ENCODE measurements at places on chromosomes 16 and 17. TPM values are rescaled to one million over a fixed set of nuclear protein-coding genes. Genes with fewer than 3 reads are reported as not detected.

GPR142 gene
- not detected for total RNA-seq

DLX3 gene
- not detected for total RNA-seq

DNA sequence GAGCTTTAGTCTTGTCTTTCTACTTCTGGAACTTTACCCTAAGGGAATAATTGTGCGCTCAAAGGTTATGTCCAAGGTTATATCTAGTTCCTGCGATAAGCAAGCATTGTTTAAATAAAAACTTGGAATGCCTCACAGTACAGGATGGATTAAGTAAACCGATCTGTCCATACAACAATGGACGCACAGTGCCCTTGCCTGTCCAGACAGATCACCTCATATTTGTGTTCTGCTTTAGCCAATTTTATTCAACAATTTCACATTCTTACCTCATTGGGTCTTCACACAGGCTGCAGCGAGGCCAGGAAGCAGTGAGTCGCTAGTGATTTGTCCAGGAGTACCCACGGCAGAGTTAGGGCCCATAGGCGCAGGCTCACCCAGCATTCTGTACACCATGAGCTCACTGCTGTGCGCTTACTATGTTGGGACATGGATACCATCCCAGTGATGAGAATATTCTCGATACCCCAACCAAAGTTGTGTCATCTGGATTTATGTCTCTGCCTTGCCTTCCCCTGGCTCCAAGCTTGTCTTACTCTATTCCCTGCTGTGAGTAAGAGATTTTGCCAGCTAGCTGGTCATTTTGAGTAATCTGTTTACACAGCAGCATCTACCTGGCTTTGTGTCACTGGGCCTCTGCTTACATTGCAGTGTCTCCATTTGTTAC is 39.8 kb downstream of the USP43 start:
- H3K36me3 ChIP-seq = no peaks in the 10 kb centered on the region
- H3K27me3 ChIP-seq = no peaks in the 10 kb centered on the region
- H3K27ac ChIP-seq = no peak overlapping the region
- no peak overlapping the region for H3K4me3 ChIP-seq

DNA sequence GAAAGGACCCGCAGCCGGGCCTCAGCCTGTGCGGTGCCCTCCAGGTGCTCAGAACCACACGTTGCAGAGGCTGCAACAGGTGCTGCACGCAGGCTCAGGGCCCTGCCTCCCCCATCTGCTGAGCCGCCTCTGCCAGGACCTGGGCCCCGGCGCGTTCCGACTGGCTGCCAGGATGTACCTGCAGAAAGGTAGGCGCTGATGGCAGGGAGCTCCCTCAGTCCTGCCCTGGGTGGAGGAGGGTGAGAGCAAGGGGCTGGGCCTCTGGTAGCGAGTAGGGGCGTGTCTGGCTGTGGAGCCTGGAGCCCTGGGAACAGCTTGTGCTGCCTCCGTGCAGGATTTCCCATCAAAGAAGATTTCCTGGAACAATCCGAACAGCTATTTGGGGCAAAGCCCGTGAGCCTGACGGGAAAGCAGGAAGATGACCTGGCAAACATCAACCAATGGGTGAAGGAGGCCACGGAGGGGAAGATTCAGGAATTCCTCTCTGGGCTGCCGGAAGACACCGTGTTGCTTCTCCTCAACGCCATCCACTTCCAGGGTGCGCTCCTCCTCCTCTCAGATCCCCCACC is 4.4 kb downstream of the SERPINF2 start:
- no peak overlapping the region for H3K27ac ChIP-seq
- no peaks in the 10 kb centered on the region for H3K36me3 ChIP-seq
- no peaks in the 10 kb centered on the region for H3K27me3 ChIP-seq
- H3K4me3 ChIP-seq = no peak overlapping the region

- no peaks in the 10 kb centered on the region for H3K4me1 ChIP-seq
- DNase-seq = no peak
- H3K27ac ChIP-seq = no peak overlapping the region
- H3K27me3 ChIP-seq = no peaks in the 10 kb centered on the region
- H3K4me3 ChIP-seq = no peak overlapping the region
- no peaks in the 10 kb centered on the region for H3K36me3 ChIP-seq
Measured at GRCh38 chr17:28534740-28535375, 17.6 kb downstream of the UNC119 start.

DNA sequence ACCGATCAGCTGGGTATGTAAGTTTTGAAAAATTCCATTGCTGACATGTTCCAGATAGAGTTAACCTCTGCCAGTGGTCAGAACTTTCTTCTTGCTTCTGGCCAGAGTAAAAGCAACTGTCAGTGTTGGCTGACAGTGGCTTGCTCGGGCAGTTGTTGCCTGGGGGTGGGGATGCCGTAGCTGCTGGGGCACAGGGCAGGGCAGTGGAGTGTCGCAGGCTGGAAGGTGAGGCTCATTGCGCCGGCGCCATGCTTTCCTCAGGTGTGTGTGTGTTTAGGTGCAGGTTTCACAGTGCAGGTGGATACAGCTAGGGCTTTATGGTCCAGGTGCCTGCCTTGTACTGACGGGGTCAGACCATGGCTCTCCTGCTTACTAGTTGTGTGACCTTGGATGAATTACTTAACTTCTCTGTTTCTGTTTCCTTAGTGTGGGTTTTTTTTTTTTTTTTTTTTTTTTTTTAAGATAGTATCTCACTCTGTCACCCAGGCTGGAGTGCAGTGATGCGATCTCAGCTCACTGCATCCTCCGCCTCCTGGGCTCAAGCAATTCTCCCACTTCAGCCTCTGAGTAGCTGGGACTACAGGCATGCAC is 156.4 kb downstream of the SNX29 start:
- H3K36me3 ChIP-seq = peaks cover 80% of the 10 kb centered on the region
- H3K4me1 ChIP-seq = peaks cover 3% of the 10 kb centered on the region
- H3K4me3 ChIP-seq = no peak overlapping the region
- no peaks in the 10 kb centered on the region for H3K27me3 ChIP-seq
- DNase-seq = no peak

Measured in activated B cell treated with CpG ODN at 0.5 μM for 24 hours (primary cell).